ENCODE measurements at places on chromosomes 3 and 15.

- no peak for DNase-seq
Measured at GRCh38 chr15:95644100-95644875, 686.2 kb upstream of the NR2F2 start.

DNA sequence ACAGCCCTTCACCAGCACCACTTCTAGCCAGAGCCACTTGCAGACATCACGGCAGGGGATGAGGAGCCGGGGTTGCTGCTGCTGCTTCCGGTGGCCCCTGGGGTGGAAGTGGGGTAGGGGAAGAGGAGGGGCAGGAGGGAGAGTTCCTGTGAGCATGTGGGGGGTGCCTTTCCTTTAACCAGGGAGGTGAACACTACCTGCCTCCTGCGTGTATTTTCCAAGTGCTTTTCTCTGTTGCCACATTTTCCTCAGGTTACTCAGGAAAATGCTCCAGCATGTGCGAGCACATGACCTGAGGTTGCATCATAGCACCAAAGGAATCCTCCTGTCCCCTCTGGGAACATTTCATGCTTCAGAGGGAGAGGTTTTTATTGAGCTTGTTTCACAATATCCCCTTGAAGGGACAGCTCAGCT, 12.2 kb upstream of the SACM1L start:
- no peak for DNase-seq

GRCh38 chr15:92407916-92408315, 14.2 kb downstream of the ST8SIA2 start:
- no peak for DNase-seq

DNA sequence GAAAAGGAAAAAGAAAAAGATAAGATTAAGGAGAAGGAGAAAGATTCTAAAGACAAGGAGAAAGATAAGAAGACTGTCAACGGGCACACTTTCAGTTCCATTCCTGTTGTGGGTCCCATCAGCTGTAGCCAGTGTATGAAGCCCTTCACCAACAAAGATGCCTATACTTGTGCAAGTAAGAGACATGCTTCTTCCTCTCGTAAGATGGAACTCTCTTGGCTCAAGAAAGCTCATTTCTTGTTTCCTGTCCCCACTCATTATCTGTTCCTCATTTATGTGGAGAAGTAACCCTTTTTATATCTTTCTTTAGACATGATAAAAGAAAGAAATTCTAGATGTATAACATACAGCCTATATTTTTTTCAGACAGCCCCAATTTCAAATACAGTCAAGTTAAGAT, 101.4 kb downstream of the KLHL25 start:
- DNase-seq = no peak

- DNase-seq = no peak
Measured at GRCh38 chr3:127822041-127822681, at the start of gene MGLL. Gene MGLL (minus strand): TSS chr3:127822515. CDS start chr3:127822318, 197 bp downstream.
